ENCODE measurements at places on chromosomes 1 and 21.

GRCh38 chr21:29434081-29434480, 135.4 kb downstream of the BACH1 start:
- DNase-seq, result no peak

DNA sequence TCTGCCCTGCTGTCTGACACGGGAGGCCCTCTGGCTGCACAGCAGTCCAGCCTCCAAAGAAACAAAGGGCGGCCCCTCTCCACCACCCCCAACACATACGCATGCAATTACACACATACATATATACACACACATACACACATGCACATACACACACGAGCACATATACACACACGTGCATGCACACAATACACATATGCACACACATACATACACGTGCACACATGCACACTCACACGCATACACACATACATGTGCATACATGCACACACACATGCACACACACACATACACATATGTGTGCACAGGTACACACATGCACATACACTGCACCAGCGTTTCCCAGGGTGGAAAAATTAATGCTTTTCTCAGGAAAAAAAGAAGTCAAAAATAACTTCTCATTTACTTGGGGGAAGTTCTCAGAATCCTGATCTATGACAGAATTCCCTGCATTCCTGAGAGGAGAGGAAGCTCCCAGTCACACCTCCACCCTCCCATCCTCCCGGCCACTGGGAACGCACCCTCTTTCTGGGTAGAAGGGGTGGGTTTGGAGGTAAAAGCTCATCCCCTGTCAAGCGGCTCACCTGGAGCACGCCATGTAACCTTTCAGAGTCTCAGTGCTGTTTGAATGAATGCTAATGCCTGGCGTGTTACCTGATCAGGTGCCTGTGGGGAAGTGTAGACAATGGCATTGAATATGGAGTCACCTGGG, 33.1 kb upstream of the KLHDC7A start:
- no peak for DNase-seq

- no peak for DNase-seq
Observed at GRCh38 chr1:58574816-58575215, 2.2 kb downstream of the TACSTD2 start.

GRCh38 chr1:240650877-240651276, 38.9 kb upstream of the GREM2 start:
- no peak for DNase-seq

DNA sequence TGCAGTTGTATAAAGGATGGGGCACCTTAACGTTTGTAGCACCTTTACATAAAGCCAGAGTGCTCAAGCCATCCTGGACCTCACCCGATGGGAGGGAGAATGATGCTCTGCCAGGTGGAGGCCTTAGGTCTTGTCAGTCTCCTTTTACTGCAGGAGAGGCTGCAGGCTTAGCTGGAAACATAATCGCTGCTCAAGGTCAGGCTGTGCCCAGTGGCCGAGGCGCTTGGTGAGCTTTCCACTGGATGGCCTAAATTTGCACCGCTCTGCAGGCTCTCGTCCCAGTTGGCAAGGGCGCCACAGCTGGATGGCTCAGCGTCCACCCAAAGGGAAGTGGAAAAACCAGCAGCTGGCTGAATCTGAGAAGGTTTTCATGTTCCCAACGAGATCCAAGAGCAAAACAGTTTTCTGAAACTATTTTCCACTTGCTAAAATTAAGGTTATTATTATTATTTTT, 438.9 kb downstream of the CAMTA1 start:
- no peak for DNase-seq

DNA sequence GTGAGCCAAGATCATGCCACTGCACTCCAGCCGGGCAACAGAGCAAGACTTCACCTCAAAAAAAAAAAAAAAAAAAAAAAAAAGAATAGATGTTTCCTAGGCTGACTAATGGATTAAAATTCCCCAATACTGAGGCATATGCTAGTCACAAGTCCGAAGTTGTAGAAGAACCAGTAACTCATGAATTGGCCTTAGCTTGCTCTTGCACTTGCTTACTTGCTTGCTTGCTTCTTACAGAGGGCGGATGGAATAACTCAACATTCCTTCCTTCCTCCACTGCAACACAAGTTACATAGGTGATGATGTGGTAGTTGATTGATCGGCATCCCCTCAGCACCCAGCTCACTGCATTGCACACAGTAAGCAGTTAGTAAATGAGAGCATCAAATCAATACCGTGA, 2.8 kb upstream of the TARS2 start:
- no peak for DNase-seq

- DNase-seq, result no peak
Observed at GRCh38 chr1:2403273-2403672, 9.1 kb downstream of the PEX10 start.

- peak; percentile 64 for DNase-seq
Observed at GRCh38 chr1:156677616-156678596, 699 bp upstream of the NES start.

GRCh38 chr1:25026730-25027450, 96.8 kb upstream of the RUNX3 start:
- no peak for DNase-seq

DNA sequence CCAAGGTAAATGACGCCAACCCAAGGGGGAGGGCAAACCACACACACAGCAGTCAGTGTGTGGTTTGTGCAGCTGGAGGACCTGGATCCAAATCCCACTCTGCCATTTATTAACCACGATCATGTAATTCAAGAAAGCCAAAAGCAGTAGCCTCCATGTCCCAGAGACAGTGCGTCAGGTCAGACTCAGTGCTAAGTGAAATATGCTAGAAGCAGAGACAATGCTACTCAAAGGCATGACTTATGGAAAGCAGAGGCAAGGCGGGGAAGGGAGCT, 13.6 kb downstream of the TTC39A start:
- no peak for DNase-seq

- DNase-seq, result peak; percentile 47
Observed at GRCh38 chr1:153262462-153263157, 3.1 kb downstream of the LORICRIN start.

DNA sequence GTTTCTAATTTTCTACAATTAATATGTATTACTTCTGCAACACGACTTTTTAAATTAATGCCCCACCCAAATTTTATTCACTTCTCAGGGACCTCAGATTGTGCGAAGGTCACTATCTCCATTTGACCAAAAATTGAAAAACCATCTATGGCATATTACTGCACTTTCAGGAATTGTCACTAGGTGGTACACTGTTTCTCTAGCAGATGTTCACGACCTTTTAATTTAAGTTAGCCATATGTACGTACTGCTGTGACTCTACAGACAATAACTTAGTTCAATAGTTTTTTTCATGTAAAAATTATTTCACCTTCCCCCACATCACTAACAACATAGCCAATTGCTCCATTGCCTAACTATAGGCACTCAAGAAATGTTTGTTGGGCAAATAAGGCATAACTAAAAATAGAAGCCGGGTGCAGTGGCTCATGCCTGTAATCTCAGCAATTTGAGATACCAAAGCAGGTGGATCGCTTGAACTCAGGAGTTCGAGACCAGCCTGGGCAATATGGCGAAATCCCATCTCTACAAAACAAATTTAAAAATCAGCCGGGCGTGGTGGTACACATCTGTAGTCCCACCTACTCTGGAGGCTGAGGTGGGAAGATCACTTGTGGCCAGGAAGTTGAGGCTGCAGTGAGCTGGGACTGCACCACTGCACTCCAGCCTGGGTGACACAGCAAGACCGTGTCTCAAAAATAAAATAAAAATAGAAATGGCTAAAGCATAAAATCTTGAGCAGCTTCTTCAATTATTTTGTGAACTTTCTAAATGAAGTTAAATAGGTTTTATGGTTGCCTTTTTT, 75.7 kb upstream of the PKN2 start:
- DNase-seq, result peak; percentile 55

DNA sequence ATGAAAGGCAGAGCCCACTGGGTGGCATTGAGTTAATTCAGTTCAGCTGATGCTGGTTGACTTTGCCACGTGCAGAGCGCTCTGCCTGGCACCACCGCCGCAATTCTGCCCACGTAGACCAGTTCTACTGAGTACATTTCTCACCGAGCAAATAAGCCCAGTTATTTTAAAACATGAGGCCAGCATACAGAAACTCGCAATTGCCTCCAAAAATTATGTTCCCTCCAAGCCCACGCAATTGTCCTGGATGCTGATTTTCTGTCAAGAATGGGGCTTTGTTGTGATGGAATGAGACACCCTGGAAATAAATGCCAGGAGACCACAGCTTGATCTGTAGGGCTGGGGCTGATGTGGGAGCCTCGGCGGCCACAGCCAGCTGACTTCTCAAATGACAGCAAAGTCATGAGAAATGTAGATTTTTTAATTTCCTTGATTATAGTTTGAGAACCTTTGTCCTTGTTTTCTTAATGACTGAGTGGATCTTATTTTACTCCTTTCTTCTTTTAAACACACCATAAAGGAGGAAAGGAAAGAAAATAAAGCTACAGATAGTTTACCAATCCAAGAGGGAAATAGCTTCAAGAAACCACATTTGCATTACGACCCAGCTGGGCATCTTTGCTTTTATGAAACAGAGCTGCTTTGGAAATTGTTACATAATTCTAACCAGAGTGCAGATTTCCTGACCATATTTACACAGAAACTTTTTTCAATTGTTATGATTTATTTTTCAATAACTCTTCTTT, 11.6 kb upstream of the PARP1 start:
- DNase-seq, result no peak

All from NCI-H1417 (cell line).